Cardiac muscle cell (in vitro differentiated cells and primary cell): ENCODE measurements at places on chromosomes 5 and 9. TPM values are rescaled to one million over a fixed set of nuclear protein-coding genes. Genes with fewer than 3 reads are reported as not detected.

- H3K27ac ChIP-seq = no peak overlapping the region
- no peak for DNase-seq
- H3K27me3 ChIP-seq = no peaks in the 10 kb centered on the region
- H3K36me3 ChIP-seq = no peaks in the 10 kb centered on the region
Measured at GRCh38 chr9:38006163-38006562, 62.9 kb downstream of the SHB start.

- no peak overlapping the region for H3K27ac ChIP-seq
- H3K27me3 ChIP-seq = no peaks in the 10 kb centered on the region
- no peaks in the 10 kb centered on the region for H3K36me3 ChIP-seq
- no peak overlapping the region for H3K4me3 ChIP-seq
- H3K4me1 ChIP-seq = no peaks in the 10 kb centered on the region
Measured at GRCh38 chr5:40447438-40447837, 232.3 kb upstream of the PTGER4 start.

- H3K36me3 ChIP-seq = no peaks in the 10 kb centered on the region
- DNase-seq = no peak
- H3K4me1 ChIP-seq = peaks cover 4% of the 10 kb centered on the region
- H3K27me3 ChIP-seq = no peaks in the 10 kb centered on the region
- H3K27ac ChIP-seq = no peak overlapping the region
Measured at GRCh38 chr9:93079371-93079770, 16.6 kb upstream of the CARD19 start.

- no peak overlapping the region for H3K4me3 ChIP-seq
- no peak for DNase-seq
- H3K36me3 ChIP-seq = no peaks in the 10 kb centered on the region
- peaks cover 5% of the 10 kb centered on the region for H3K4me1 ChIP-seq
Measured at GRCh38 chr5:76692651-76693050, 23.3 kb upstream of the F2R start.

- H3K36me3 ChIP-seq = no peaks in the 10 kb centered on the region
- no peak overlapping the region for H3K4me3 ChIP-seq
- no peaks in the 10 kb centered on the region for H3K27me3 ChIP-seq
- no peaks in the 10 kb centered on the region for H3K4me1 ChIP-seq
- H3K27ac ChIP-seq = no peak overlapping the region
Measured at GRCh38 chr9:108239696-108240321, 616.0 kb downstream of the ACTL7B start.

GRCh38 chr9:116137581-116137980 lies 16.0 kb upstream of the PAPPA start:
- H3K4me3 ChIP-seq = no peak overlapping the region
- no peak for DNase-seq
- H3K27me3 ChIP-seq = no peaks in the 10 kb centered on the region
- no peaks in the 10 kb centered on the region for H3K4me1 ChIP-seq

- H3K4me1 ChIP-seq = peaks cover 2% of the 10 kb centered on the region
- no peak overlapping the region for H3K27ac ChIP-seq
- H3K36me3 ChIP-seq = no peaks in the 10 kb centered on the region
Measured at GRCh38 chr9:129949821-129950220, 93.2 kb downstream of the FNBP1 start.

- no peaks in the 10 kb centered on the region for H3K36me3 ChIP-seq
- no peak overlapping the region for H3K27ac ChIP-seq
- H3K4me3 ChIP-seq = no peak overlapping the region
- H3K4me1 ChIP-seq = peaks cover 29% of the 10 kb centered on the region
Measured at GRCh38 chr5:139385061-139386049, 2.3 kb upstream of the SLC23A1 start.

DNA sequence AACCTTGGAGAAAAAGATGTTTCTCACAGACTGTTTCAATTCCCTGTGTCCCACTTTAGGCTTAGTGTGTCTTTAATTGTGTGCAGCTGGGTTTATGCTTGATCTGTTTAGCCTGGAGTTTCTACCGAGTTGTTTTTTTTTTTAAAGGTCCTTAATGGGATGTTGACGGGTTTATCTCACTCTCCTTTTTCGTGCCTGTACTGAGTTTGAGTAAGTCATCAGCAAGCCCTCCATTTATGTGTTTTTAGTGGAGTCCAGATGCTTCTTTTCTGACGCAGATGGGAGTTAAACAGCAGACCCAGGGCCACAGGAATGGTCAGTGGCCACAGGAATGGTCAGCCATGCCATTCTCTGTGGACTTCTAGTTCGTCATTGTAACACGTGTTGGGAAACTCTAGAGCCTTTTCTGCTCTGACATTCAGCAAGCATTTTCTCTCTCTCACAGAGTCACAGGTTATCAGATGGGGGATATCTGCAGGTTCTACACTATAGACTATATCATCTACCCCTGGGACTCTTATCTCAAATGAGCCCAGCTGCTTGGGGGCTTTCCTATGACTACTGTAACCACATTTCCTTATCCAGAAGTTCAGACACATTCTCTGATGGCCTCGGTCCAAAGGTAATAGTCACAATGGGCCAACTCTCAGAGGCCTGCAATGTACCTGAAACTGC lies 190.5 kb downstream of the TTLL11 start:
- peak; percentile 97 for DNase-seq
- H3K27me3 ChIP-seq = no peaks in the 10 kb centered on the region
- peak overlapping the region; percentile 38 for H3K27ac ChIP-seq

DNA sequence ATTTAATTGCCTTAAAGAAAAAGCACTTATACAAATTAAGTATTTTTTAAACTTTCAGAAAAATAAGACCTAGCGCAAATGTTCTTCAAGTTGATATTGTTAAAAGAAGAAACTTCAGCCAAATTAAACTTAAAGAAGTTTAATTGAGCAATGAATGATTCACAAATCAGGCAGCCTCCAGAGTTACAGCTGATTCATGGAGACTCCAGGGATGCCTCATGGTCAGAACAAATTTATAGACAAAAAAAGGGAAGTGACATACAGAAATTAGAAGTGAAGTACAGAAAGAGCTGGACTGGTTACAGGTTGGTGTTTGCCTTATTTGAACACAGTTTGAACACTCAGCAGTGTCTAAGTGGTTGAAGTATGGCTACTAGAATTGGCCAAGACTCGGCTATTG lies 60.3 kb downstream of the CDKN2A start:
- no peak overlapping the region for H3K27ac ChIP-seq
- peak; percentile 21 for DNase-seq
- no peaks in the 10 kb centered on the region for H3K4me1 ChIP-seq

DNA sequence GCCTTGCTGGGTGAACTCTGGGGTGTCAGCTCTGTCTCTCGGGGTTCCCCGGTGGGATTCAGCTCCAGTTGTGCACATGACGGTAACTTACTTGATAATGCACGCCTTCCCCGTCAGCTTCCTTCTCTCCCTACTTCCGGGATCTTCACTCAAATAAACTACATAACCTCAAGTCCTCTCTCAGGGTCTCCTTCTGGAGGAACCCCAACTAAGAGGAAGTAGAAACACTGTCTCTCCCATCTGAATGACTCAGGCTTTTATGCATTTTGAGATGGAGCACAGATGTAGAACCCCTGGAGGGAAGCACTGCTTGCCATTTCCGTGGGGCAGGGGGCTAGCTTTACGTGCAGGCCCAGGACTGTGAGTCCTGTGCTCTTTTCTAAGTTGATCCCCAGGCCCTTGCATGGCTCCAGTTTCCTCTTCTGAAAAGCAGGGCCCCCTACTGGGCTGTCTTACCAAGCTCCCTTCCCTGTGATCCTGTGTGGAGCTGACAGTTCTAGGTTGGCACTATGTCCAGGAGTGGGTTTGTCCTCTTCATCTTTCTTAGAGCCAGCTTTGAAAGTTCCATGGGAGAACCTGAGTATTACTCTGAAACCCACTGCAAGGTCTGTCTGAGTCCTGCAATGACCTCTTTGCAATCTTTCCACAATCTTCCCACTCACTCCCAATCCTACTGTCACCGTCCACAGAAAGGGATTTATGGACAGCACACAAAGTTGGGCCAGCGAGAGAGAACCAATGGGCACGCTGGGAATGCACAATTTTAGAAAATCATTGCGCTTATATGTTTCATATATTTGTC lies 17.7 kb downstream of the S1PR3 start:
- H3K4me1 ChIP-seq = peaks cover 15% of the 10 kb centered on the region
- DNase-seq = no peak
- no peak overlapping the region for H3K27ac ChIP-seq
- no peak overlapping the region for H3K4me3 ChIP-seq

DNA sequence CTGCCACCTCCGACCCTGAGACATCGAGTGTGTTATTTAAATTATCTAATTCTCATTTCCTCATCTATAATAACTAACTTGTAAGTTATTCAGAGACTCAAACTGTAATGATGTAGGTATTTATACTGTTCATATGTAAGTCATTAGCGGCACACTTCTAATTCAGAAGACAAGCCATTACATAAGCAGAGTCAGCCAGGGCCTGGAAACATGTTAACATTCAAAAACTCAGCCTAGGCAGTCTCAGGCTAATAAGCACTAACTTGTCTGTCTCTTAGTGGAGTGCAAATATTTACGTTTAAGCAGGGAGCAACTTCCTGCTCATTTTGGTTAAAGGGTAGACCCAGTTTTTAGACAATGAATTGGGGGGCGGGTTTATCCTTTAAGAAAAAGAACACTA lies 598.4 kb downstream of the ACTL7B start:
- no peaks in the 10 kb centered on the region for H3K36me3 ChIP-seq
- H3K27ac ChIP-seq = no peak overlapping the region
- H3K4me3 ChIP-seq = no peak overlapping the region
- no peaks in the 10 kb centered on the region for H3K4me1 ChIP-seq
- H3K27me3 ChIP-seq = no peaks in the 10 kb centered on the region
- DNase-seq = no peak

DNA sequence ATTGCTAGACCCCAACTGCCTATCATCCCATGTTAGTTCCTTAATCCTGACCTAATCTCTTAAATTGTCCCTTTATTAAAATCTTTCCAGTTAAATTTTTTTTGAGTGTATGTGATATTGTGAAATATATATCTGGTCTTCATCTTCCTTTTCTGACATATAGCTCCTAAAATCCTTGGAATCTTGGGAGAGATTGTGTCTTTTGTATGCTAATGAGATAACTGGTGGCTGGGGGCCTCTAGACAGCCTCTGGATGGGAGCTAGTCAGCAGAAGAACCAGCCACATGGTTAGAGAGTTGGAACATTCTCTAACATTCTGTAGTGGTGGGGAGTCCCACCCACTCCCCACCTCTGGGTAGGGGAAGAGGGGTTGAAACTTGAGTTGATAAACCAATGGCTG lies 3.7 kb upstream of the CCL19 start:
- peaks cover 27% of the 10 kb centered on the region for H3K27me3 ChIP-seq
- no peak overlapping the region for H3K4me3 ChIP-seq
- H3K4me1 ChIP-seq = no peaks in the 10 kb centered on the region
- no peaks in the 10 kb centered on the region for H3K36me3 ChIP-seq

- no peaks in the 10 kb centered on the region for H3K27me3 ChIP-seq
- H3K27ac ChIP-seq = peak overlapping the region; percentile 97
- H3K4me1 ChIP-seq = peaks cover 21% of the 10 kb centered on the region
- peaks cover 39% of the 10 kb centered on the region for H3K36me3 ChIP-seq
- no peak for DNase-seq
Measured at GRCh38 chr5:91379246-91379913, 3.7 kb downstream of the ARRDC3 start.

GRCh38 chr9:113160571-113160970 lies 9.8 kb downstream of the SLC31A2 start:
- no peak for DNase-seq
- H3K27me3 ChIP-seq = no peaks in the 10 kb centered on the region
- no peak overlapping the region for H3K4me3 ChIP-seq

- no peak overlapping the region for H3K27ac ChIP-seq
- H3K4me1 ChIP-seq = no peaks in the 10 kb centered on the region
- peaks cover under 1% of the 10 kb centered on the region for H3K27me3 ChIP-seq
- H3K36me3 ChIP-seq = no peaks in the 10 kb centered on the region
Measured at GRCh38 chr5:170697031-170697430, 86.5 kb upstream of the GABRP start.

DNA sequence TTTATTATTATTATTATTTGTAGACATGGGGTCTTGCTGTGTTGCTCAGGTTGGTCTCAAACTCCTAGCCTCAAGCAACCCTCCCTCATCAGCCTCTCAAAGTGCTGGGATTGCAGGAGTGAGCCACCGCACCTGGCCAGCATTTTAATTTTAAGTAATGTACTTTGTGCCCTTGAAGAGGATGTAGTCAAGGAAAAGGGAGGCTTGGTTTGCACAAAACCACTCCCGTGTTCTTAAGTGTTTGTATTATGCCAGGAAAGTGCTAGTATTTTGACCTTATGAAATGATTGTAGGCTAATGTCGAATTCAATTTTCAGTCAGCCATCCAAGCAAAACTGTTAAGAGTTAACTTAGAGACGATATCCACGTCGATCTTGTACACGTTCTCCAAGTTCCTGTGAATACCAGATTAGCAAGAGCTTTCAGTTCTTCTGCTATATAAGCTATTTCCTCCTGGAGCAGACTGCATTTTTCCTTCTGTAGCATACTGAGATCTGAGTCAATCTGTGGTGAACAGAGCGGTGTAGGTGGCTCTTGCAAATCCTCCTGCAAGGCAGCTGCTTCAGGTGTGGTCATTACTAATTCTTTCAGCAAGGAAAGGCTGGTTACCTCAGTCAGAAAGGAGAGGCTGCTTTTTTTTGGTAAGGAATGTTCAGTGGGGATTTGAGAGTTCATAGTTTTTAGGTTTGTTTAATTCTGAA lies 23.7 kb downstream of the CCDC171 start:
- no peak overlapping the region for H3K4me3 ChIP-seq
- H3K4me1 ChIP-seq = no peaks in the 10 kb centered on the region
- DNase-seq = peak; percentile 13
- H3K27ac ChIP-seq = no peak overlapping the region
- no peaks in the 10 kb centered on the region for H3K27me3 ChIP-seq

DNA sequence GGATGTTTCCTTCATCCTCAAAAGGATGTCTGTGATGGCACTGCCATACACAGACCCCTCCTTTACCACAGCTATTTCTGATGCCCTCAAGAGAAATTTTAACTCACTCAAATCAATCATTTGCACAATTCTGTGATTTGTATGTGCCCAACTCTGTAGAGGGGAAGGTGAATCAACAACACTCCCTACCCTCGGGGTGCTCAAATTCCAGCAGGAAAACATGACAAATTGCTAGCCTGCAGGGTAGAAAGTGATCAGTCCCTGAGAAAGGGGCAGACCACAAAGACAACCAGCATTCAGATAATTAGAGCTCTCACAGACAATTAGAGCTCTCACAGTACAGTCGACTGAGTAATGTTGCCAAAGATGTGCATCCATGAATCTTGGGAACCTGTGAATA lies 45.3 kb upstream of the FOXE1 start:
- H3K4me3 ChIP-seq = no peak overlapping the region
- no peaks in the 10 kb centered on the region for H3K4me1 ChIP-seq
- no peaks in the 10 kb centered on the region for H3K36me3 ChIP-seq
- no peak for DNase-seq

- no peak overlapping the region for H3K27ac ChIP-seq
- H3K27me3 ChIP-seq = no peaks in the 10 kb centered on the region
- H3K4me3 ChIP-seq = no peak overlapping the region
- peaks cover 5% of the 10 kb centered on the region for H3K4me1 ChIP-seq
- H3K36me3 ChIP-seq = no peaks in the 10 kb centered on the region
Measured at GRCh38 chr9:129235931-129236331, 57.9 kb upstream of the IER5L start.

The SHOC1 gene
- total RNA-seq = not detected in 2 replicates

The QRFP gene
- not detected in 2 replicates for total RNA-seq

The NXNL2 gene
- total RNA-seq = 0.56 TPM in 1 of 2 replicates, not detected in the other

The RIC1 gene
- 29.8 and 33.7 TPM in 2 replicates for total RNA-seq

The PCA3 gene
- not detected in 2 replicates for total RNA-seq

The IRX2 gene
- total RNA-seq = 112 and 122 TPM in 2 replicates

The CBY3 gene
- 0.18 TPM in 1 of 2 replicates, not detected in the other for total RNA-seq

The PLAC8L1 gene
- total RNA-seq = not detected in 2 replicates

The PDZD2 gene
- 1.9 and 3.5 TPM in 2 replicates for total RNA-seq

The LCN15 gene
- 0.32 and 0.77 TPM in 2 replicates for total RNA-seq

The SUSD3 gene
- not detected in 2 replicates for total RNA-seq

The IL5 gene
- total RNA-seq = not detected in 2 replicates
